Amniotic epithelial cell (primary cell): ENCODE measurements at places on chromosomes 3 and 15.

- DNase-seq, result no peak
Measured at GRCh38 chr3:152706991-152707713, 127.8 kb upstream of the P2RY1 start.

GRCh38 chr15:97731859-97732258 is 228.6 kb upstream of the ARRDC4 start:
- no peak for DNase-seq

DNA sequence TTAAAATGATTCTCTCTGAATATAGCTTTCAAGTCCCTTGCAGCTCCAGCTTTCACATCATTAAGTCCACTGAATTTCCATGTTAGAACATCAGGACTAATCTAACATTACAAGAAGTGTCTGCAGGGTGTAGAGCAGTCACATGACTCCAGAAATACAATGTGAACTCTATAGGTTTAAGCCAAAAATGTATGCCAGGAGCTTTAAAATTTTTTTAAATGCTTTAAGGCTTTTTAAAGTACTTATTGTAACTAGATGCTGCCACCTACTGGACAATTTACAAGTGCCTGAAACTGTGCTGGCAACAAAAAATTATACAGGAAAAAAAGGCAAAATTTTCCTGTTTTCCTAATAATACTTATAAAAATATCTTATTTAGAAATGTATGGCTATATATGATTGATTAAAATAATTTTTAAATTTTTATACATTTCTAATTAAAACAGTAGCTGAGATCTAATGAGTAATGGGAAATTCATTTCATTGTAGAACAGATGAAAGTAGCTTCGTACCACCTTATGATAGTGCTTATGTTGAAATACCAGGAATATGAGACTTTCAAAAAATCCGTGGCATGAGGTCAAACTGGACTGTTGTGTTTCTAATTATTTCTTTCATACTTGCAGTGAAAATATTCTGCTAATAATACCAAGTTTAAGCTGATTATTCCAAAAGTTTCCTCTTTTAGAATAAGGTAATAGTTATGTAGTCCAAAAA is 25.7 kb downstream of the FSIP1 start:
- DNase-seq, result peak; percentile 66

GRCh38 chr3:155169197-155169596 is 89.1 kb downstream of the MME start:
- no peak for DNase-seq

DNA sequence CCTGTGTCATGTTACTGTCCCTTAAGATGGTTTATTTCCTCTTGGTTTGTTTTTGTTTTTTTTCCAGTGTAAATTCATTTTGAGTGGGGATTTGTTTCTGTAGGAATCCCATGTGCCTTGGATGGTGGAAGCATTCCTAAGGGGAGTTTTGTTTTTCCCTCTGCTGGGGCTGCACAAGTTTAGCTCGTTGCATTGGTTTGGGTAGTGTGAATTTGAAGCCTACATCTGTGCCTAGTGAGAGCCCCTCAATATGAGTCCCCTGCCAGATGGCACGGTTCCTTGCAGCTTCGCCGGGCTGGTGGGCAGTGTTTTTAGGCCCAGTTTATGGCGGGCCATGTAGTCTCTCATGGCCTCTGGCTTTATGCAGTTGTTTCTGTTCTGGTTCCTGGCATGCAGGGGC is 17.7 kb downstream of the ARID3B start:
- DNase-seq, result no peak

- DNase-seq, result no peak
Measured at GRCh38 chr3:110495201-110495927, 576.3 kb upstream of the NECTIN3 start.

DNA sequence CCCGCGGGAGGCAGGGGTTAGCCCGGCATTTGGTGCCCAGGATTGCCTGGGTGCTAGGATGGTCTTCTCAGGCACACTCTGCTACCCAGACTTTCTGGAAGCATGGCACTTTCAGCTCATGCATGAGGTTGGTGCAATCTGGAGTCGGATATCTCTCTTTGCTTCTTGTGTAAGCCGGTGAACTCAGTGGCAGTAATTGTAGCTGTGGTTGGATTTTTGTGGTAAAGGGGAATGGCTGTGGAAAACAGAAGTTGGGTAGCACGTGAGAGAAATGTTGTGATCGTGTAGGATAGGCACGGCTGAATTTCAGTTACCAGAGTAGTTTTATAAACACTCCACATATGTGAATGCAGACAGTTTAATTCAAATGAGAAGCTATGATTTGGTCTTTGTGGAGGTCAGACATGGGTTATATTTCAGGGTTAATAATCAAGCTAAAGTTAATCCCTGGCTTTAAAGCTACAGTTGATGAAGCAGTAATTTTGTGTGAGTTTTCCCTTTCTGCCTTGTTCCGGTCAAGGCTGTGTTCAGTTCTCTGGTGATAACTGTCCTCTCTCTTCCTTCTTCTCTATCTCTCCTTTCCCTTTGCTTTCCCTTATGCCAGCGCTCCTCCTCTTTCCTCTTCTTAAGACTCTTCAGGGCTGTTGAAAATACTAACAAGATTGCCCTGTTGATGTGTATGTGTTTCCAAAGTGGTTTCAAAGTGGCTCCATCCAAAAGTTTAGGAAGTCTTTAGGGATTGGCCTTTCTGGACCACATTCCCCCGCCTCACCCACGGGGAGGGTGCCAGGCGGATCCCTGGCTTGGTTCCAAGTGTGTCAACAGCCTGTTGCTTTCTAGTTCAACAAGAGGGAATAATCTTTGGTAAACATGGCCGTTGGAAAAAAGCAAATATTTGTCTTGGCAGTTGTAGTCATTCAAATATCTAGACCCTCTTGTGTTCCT is 404.6 kb upstream of the C2CD4B start:
- DNase-seq, result peak; percentile 96

- no peak for DNase-seq
Measured at GRCh38 chr3:106783231-106783630, 594.0 kb upstream of the CCDC54 start.

GRCh38 chr3:146159037-146159436 is 1.9 kb downstream of the PLOD2 start:
- no peak for DNase-seq

- DNase-seq, result no peak
Measured at GRCh38 chr3:67620869-67621268, 33.5 kb downstream of the SUCLG2 start.

DNA sequence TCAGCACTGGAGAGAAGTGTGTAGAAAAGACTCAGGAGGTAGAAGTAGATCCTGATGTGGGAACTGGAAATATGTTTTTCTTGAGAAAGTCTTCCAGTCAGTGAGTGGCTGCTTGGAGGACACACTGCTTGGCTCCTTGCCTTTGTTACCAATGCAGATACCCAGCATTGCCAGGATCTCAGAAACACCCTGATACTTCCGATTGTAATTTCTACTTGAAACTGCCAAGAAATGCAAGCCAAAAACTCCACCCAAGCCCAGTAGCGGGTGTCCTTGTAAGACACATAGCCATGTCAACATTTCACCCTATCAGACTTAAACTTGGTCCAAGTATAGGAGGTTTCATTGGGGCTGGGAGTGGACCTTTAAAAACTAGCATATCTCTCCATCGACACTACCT is 141.8 kb downstream of the ALDH1A2 start:
- no peak for DNase-seq

GRCh38 chr3:157956850-157957249 is 149.4 kb downstream of the SHOX2 start:
- no peak for DNase-seq

- DNase-seq, result peak; percentile 12
Measured at GRCh38 chr3:122890077-122890719, 95.3 kb downstream of the SLC49A4 start.

- DNase-seq, result no peak
Measured at GRCh38 chr3:14113965-14114635, 10.6 kb downstream of the CHCHD4 start.

- DNase-seq, result peak; percentile 61
Measured at GRCh38 chr15:81336568-81336967, 12.6 kb upstream of the STARD5 start.

- no peak for DNase-seq
Measured at GRCh38 chr15:33188641-33189257, 5.8 kb downstream of the FMN1 start.

GRCh38 chr3:43379343-43379742 is 93.0 kb downstream of the SNRK start:
- peak; percentile 62 for DNase-seq

DNA sequence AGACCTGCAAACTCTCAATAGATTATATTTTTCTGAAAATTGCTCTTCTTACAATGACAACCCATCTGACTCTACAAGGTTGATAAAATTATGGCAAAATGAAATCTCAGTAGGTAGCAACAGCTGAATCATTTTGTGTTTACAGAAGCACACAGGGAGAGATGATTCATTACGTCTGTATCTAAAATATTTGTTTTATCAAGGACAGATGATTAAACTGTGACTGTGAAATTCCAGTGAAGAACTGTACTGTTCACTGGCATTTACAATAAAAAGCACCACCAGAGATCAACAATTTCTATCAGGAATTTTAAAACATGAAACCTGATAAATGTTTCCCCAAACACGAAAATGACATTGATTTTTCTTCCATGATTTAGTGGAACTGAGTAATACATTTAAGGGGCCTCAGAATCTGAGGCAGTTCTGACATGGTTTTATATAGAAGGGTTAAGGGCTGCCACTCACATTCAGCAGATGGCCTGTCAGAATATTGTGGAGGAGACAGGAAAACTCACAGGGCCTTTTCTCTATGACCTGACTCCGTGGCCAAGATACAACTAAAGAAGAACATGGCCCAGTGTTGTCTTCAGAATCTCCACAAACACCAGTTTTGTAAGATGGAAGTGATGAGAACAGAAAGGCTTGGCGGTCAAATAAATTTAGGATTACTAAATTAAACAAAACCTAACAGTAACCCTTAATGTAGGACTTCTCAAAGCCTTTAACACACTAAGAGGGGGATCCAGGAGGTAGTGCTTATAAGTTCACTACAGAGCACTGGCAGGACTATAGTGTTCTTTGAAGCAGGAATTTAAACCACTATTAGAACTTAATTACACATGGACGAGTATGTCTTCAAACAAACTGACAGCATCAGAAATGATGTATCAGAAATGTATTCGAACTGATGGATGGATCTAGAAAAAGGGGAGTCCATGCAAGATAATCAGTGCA is 25.9 kb downstream of the RAD18 start:
- DNase-seq, result peak; percentile 89

DNA sequence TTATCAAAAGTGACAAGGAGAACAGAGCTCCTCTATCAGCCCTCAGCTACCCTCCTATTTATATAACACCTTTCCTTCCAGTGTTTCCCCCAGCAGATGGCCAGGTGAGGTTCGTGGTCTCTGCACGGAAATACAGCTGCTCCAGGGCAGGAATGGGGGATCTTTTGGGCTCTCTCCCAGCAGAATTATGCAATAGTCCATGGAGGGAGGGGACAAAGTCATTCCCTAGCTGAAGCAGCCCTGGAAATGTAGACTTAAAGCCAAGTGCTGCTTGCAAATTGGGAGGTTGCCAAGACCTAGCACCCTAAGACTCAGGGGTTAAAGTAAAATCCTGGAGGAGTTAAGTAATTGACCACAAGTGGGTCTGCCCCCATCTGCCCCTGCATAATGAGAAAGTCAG is 256.3 kb downstream of the LRTM1 start:
- DNase-seq, result no peak

GRCh38 chr3:170095771-170096170 is 58.0 kb downstream of the GPR160 start:
- no peak for DNase-seq

GRCh38 chr3:78041486-78041885 is 1001.6 kb downstream of the ROBO2 start:
- no peak for DNase-seq

DNA sequence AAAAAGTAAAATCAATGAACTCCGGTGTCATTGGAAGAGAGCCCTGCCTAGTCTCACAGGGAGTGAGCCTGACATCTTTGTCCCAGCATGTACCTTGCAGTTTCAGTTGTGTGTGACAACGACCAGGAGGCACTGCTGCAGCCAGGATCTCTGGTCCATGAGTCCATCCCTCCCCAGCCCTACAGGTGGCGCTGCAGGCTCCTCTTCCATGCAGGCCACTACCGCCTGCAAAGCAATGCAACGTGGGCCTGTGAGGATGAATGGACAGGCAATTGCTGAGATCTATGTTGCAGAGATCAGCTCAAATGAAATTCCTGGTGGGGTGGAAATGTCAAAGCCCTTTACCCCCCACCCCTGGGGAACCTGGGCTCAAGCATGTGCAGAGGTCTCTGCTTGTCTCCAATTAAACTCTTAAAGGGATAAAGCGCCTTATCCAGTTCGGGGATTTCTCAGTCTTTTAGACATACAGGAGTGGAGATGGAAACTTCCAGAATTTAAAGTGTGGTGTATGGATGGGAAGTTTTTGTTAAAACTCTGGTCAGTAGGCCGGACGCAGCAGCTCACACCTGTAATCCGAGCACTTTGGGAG is 35.8 kb downstream of the TKT start:
- peak; percentile 60 for DNase-seq

DNA sequence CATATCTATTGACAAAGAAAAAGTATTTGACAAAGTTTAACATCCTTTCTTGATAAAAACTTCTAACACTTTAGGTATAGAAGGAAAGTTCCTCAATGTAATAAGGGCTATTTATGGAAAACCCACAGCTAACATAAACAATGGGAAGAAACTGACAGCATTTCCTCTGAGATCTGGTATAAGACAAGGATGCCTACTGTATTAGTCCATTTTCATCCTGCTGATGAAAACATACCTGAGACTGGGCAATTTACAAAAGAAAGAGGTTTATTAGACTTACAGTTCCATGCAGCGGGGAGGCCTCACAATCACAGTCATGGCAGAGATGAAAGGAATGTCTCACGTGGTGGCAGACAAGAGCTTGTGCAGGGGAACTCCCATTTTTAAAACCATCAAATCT is 17.8 kb upstream of the CLDN1 start:
- DNase-seq, result no peak

GRCh38 chr3:170751899-170752293 is 118.1 kb downstream of the RPL22L1 start:
- peak; percentile 70 for DNase-seq

GRCh38 chr3:94009608-94010007 is 18.8 kb downstream of the STX19 start:
- no peak for DNase-seq

- DNase-seq, result no peak
Measured at GRCh38 chr3:36597422-36597821, 166.9 kb downstream of the DCLK3 start.

DNA sequence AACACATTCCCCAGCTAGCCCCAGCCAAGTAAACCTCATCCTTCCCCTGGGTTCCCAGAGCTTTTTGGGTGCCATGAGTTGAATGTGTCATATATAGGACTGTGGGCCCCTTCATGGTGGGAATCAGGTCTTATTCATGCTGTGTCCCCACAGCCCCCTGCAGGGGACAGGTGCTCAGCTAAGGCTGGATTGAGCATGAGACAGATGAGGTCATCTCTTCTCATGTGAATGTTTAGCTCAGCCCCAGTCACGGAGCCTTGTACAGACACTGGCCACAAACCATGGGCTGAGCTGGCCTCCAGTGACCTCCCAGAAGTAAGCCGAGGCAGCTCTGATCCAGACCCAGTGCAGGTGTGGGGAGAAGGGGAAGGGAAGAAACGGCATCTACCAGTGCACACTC is 70.7 kb downstream of the C3orf70 start:
- no peak for DNase-seq

GRCh38 chr3:189338366-189338765 is 166.6 kb downstream of the TPRG1 start:
- no peak for DNase-seq
